ENCODE measurements at places on chromosomes 2 and 18.

DNA sequence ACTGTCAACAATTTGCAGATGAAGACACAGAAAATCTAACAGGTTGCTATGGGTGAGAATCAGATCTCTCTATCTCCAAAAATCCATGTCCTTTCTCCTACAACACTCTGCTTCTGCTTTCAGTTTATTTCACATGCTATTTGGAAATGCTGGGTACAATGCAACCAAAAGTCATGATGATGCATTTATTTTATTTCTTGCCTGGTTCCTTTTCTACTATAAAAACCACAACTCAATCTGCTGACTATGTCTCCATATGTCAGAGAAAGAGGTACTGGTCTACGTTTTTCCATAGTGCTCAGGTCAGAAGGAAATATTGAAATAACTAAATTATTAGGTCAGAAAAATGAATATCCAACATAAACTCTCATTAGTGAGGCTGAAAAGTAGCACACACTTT lies 20.5 kb downstream of the RAD51AP2 start:
- DNase-seq, result no peak

DNA sequence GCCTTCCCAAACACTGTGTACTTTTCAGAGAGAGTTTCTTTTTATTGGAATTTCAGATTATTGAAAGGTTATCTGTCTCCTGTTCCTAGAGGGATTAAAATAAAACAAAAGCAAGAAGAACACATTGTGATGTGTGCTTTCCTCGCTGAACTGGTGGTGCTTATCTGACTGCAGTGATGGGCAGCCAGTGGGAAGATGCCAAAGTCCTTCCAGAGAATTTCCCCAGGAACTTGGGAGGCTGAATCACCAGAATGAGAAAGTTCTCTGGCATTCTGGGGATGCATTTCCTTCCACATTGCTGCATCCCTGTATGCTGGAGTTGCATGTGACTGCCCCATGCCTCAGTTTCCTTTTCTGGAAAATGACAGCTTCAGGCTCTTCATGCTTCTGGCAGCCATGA lies 53.9 kb upstream of the SEC11C start:
- no peak for DNase-seq

DNA sequence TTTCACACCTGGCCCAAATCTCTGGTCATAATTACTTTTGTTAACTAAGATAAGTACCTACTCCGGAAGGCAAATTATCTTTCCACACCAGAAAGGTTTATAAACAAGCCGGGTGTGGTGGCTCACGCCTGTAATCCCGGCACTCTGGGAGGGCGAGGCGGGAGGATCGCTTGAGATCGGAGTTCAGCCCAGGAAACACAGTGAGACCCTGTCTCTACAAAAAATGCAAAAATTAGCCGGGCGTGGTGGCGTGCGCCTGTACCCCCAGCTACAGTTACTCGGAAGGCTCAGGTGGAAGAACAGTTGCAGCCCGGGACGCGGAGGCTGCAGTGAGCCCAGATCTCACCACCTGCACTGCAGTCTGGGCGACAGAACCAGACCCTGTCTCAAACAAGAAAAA lies 2.1 kb downstream of the PUM2 start:
- DNase-seq, result no peak

DNA sequence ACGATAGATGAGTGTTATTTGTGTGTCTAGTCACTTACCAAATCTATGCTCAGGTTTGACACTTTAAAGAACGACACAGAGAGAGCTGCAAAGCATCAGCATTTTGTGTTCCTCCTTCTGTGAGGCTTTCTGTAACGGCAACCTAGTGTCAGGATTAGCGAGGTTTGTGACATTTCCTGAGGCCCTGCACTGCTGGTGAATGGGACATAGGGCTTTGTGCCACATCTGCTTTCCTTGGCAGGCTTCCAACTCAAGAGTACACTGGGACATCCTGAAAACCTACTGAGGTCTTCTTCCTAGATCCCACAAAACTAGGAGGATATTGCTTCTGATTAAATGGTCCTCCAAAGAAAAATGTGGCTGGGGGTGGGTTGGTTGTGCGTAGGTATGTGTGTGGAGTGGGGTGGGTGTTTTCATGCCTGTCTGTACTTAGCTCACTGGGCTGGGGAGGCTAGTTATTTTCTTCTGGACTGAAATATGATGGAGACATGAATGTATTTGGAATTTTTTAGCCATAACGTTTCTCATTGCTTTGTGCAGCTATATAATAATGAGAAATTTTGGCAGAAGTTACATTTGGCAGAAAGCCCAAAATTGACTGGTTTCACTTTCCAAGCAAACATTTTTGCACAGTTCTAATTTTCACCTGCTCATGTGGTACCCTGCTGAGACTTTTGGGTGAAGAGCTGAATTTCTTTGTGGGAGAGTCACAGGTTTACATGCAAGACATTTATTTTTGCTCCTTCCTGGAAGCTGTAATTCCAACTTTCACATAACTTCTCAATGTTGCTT lies 308.4 kb downstream of the XIRP2 start:
- no peak for DNase-seq

DNA sequence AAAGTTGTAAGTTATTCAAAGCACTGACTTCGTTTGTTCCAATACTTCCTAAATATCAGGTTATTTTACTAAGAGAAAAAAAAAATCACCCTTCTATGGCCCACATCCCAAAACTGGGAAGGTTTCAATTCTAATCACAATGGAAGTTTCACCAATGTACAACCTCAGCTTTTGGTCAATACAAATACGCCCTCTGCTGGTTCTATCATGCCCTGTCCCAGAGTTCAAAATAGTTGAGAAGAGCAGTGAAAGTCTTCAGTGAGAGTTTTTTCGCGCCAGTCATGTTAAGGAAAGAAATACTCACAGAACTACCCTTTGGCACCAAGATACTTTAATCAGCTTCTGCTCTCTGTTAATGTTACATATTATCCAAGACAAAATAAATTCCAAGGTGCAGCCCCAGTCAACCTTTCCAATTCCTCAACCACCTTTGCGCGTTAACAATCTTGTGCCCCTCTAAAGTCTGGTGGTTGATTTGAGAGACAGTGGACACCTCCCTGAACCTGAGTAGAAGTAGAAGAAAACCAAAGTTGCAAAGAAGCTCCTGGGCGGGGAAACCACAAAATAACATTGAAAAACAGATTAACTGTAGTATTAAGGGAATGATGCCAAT lies 59.9 kb downstream of the SUMO1 start:
- no peak for DNase-seq

DNA sequence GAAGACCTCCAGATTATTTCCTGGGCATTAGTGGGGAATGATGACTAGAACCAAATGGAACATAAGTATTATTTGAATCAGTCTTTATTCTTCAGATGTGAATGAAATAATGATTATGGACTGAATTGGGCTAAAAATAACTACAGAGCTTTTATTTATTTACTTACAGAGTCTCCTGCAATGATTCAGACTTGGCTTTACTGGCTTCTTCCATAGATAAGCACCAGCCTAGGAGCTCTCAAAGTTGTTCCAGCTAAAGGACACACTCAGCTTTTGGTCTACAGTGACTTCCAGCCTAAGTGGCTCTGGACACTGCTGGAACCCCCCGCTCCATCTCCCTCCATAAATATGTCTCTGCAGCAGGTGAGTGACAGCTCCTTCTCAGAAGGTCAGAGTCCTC lies 24.3 kb upstream of the ARHGAP25 start:
- no peak for DNase-seq

GRCh38 chr18:23528580-23529472 lies 25.5 kb downstream of the RMC1 start:
- no peak for DNase-seq

DNA sequence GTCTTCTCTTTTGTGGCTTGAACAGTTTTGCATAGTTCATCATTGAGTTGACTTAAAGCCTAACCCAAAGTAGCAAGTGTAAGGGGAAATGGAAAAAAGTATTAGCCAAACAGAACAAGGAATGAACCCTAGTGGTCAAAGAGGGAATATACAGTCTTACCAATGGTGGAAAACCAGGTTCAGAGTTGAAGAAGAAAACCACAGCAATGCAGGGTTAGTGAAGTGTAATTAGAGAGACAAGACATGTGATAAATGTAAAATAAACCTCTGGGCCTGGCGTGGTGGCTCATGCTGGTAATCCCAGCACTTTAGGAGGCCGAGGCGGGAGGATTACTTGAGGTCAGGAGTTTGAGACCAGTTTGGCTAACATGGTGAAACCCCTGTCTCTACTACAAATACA lies 2.4 kb downstream of the TTN start:
- no peak for DNase-seq

GRCh38 chr2:166647935-166648334 lies 153.9 kb upstream of the SCN7A start:
- DNase-seq, result no peak

GRCh38 chr18:30591462-30591861 lies 451.1 kb downstream of the DSC3 start:
- no peak for DNase-seq

GRCh38 chr2:241987726-241988125 lies 118.2 kb downstream of the RTP5 start:
- no peak for DNase-seq

GRCh38 chr18:54239091-54239490 lies 14.6 kb upstream of the MBD2 start:
- DNase-seq, result no peak

GRCh38 chr2:200770847-200771246 lies 40.9 kb upstream of the BZW1 start:
- DNase-seq, result no peak

GRCh38 chr18:58615140-58616132 lies 13.5 kb downstream of the ALPK2 start:
- no peak for DNase-seq

DNA sequence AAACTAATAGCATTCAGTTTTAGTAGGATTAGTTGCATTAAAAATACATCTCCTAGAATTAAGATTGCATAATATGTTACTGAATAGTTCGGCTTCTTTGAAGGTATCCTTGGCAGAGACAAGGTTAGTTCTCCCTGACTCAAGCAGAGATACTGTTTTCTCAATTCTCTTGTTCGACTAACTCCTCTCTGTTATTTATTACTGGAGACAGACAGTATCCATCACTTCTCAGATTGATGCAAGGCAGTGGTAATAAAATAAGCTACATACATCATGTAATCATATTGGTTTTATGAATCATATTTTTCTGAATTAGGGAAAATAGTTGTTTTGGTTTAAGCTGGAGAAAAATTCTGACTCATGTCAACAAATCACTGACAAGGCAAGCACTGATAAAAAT lies 134.8 kb downstream of the SLC8A1 start:
- DNase-seq, result no peak

- DNase-seq, result no peak
Measured at GRCh38 chr2:60497500-60497899, 56.0 kb downstream of the BCL11A start.

GRCh38 chr2:23824777-23825212 lies 102.1 kb downstream of the ATAD2B start:
- DNase-seq, result no peak

DNA sequence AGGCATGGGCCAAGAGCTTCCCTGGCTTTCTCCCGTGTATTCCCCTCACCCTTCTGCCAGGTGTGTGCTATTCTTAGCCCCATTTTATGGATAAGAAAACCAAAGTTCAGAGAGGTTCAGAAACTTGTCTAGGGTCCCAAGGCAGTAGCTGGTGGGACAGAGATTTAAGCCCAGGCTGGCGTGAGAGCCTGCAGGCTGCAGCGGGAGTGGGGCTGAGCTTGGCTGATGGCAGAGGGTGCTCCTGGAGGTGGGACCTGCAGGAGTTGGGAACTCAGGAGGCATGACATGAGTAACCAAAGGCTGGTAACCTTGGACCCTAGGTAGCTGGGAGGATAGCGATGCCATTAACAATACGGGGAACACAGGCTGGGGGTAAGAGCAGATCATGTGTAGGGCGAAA lies 87.3 kb upstream of the B3GNT7 start:
- no peak for DNase-seq

DNA sequence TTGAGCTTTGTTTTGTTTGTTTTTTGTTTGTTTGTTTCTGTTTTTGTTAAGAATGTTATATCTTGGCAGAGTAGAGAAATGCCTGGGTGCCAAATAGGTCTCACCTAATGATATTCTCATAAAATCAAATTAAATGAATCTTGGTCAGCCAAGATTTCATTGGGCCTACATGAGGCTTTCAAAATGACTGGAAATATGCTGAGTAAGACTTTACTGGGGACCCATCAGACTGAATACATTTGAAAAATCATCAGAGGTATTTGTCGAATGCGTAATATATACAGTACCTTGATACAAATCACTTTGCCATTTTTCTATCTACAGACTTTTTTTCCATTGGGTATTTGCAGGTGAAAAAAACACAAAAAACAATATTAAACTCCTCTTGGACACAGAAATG lies 480.8 kb downstream of the CDH2 start:
- no peak for DNase-seq

- DNase-seq, result no peak
Measured at GRCh38 chr18:27771571-27771970, 405.4 kb downstream of the CDH2 start.

GRCh38 chr2:112001136-112001715 lies 53.8 kb upstream of the TMEM87B start:
- no peak for DNase-seq

- no peak for DNase-seq
Measured at GRCh38 chr2:36330473-36331395, 24.8 kb upstream of the CRIM1 start.

- DNase-seq, result no peak
Measured at GRCh38 chr18:48345596-48345995, 63.6 kb downstream of the ZBTB7C start.

GRCh38 chr2:238964544-238965067 lies 116.7 kb downstream of the TWIST2 start:
- no peak for DNase-seq

GRCh38 chr2:85213404-85213803 lies 80.2 kb downstream of the TCF7L1 start:
- DNase-seq, result no peak

DNA sequence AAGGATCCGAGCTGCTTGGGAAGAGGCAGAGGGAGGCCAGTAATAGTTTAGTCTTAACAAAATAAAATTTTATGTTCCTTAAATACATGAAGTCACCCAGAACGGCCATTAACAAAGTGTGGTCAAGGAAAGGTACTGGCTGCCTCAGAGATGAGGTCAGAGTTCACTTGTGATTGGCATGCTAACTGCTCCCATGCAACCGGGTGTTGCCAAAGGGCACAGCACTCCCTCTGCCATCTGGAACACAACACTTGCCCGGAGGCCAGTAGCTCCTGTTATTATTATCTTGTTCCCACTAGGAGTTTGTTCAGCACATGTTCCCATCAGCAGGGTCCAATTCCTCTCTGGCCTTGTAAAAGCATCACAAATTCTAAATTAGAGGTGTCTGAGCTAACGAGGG lies 207.0 kb downstream of the CYP26B1 start:
- peak; percentile 75 for DNase-seq

DNA sequence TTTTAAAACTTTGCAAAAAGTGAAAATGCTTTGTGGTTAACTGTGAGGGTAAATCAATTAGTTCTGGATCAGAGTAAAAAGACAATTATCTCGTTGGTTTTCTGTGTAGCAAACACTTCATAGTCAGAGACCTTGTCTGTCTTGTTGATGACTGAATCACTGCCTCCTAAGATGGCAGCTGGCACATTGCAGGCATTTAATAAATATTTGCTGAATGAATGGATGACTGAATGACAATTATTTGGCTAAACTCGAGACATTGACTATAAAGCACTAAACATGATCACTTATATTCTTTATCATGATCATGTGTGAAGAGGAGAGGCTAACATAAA lies 96.2 kb downstream of the MAIP1 start:
- no peak for DNase-seq

- DNase-seq, result no peak
Measured at GRCh38 chr2:197339496-197340220, 29.1 kb upstream of the ANKRD44 start.
